ENCODE measurements at places on chromosomes 16 and 17.

DNA sequence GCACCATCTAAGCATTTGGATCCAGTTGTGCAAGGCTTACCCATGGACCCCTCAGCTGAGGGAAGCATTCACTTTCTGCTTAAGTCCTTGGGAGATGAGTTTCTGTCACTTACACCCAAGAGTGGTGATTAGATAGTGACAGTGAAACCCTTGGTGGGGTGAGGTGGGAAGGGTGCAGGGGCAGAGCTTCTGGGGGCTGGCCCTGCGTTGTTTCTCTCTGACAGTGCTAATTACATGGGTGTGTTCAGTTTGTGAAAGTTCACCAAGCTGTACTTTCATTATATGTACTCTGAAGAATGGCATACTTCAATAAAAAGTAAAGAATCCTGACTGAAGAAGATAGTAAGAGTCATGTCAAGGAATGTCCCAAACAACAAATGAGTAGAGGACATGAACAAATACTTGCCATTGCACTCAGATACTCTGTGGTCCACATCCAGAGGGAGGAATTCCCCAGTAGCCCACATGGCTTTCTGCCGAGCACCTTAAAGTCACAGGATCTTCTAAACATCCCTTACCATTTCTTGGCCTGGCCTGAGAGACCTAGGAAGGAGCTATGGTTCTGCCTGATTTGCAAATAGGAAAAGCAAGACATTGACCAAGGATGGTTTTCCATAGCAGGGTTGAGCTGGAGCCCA lies 8.4 kb downstream of the CHST6 start:
- no peak for DNase-seq

DNA sequence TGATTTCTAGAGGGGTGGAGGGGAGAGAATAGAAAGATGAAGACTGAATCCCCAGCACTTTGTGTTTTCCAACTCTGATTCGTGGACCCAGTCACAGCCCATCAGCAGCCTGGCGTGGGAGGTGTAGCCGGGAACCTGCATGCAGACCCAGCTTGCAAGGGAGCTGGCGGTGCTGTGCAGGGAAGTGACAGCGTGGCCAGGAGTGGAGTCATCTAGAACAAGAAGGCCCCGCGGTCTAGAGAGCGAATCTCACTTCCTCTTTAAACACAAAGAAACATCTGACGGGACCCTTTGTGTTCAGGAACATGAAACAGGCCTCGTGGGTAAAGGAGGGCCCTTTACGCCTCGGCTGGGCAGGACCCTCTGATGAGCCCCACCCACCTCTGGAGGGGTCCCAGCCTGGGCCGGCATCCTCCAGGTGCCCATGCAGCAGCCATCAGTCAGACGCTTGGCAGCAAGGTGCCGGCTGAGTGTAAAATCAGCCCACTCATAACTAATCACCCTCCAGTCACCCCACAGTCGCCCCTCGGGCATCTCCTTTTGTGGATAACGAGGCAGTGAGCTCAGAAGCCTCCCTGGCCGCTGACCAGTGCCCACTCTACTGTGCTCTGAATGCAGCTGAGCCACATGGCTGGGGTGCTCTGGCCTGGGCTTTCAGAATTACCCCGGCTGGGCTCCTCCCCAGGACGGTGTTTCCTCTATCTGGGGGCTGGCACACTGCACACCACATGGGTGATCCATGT lies 4.4 kb downstream of the SNAI3 start:
- no peak for DNase-seq

DNA sequence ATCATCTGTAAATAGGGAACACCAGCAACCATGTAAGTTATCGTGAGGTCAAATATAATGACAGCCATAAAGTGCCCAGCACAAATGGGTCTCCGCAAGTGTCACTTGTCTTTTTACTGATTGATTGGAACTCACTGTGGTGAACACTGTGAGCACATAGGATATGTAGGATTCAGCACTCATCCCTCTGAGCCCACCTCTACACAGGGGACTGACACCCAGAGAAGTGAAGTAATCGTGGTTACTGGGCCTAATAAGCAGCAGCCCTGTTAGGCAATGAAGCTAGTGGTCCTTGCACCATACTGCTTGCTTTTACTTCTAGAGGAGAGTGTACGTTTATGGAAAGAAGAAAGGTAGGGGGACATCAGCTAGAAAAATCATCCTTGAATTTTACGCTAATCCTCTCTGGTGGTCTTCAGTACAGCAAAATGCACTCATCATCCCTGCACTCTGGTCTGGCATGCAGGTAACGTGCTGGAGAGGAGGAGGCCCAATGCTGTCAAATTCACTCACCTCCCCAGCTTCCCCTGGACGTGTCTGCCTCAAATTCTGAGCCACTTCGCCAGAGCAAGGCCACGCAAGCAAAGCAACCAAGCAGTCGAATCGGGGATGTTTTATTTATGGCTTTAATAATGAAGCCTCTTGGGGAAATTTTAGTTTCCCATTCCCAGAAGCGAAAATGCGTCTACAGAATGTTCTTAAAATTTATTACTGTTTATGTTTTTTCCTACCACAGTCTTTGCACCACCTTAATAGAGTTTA lies 74.7 kb downstream of the YPEL2 start:
- no peak for DNase-seq

- DNase-seq = no peak
Observed at GRCh38 chr17:76382351-76382802, 2.0 kb upstream of the SPHK1 start.

- no peak for DNase-seq
Observed at GRCh38 chr16:77057161-77057774, 133.7 kb upstream of the MON1B start.

GRCh38 chr17:45414990-45415881 lies 17.4 kb downstream of the ARHGAP27 start:
- DNase-seq = no peak

DNA sequence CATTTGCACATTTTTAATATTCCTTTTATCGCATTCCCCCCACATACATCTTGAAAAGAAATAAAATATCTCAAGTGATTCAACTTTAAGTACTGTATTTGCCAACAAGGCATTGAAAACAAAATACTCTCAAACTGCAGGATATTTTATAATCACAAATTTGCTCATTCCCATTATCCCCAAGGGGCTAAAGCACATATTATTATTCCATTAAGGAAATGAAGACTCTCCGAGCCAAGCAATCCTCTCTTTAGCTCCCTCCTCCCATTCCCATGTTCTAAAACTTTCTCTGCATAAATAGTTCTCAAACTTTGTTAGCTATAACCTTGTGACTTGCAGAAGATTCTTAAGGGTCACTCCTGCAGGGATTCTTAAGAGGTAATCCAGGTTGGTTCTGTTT lies 436.8 kb downstream of the KCNJ2 start:
- DNase-seq = no peak

DNA sequence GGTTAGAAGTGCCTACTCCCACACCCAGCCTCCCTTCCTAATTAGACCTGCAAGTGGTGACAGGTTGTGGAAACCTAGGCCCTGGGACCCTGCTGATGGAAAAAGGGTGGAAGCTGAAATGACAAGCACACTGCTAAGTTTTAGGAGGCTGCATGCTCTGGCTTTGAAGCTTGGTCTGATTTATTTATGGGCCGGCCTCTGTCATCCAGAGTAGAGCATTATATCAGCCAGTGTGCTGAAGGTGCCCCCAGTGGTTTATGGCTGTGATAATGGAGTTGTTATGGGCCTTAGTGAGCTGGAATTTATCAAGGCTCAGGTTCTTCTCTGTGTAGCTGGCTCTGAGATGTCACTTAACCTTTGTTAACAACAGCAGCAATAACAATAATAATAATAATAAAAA lies 142.6 kb downstream of the UTP18 start:
- DNase-seq = no peak

GRCh38 chr17:81011951-81012350 lies 20.3 kb downstream of the CHMP6 start:
- no peak for DNase-seq

GRCh38 chr16:54277845-54278703 lies 8.5 kb downstream of the IRX3 start:
- no peak for DNase-seq

GRCh38 chr17:78427140-78427539 lies 48.7 kb downstream of the PGS1 start:
- DNase-seq = no peak

DNA sequence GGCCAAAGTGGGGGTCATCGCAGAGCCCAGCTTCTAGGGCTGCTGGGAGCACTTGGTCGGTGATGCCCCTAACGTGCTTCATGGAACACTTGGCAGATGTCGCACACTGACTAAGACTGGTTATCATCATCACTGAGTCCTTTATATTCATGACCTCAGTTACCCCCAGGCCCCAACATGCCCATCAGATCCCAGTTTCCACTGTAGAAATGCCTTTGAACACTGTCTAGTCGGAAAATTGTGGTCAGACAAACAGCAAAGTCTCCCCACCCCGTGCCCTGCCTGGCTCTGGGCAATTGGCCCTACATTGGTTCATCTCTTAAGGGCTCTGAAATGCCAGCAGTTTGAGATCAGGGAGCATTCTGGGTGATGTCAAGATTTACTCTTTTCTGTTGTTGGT lies 51.3 kb downstream of the NKD1 start:
- DNase-seq = no peak

- no peak for DNase-seq
Observed at GRCh38 chr16:19177111-19177739, 9.2 kb downstream of the SYT17 start.

DNA sequence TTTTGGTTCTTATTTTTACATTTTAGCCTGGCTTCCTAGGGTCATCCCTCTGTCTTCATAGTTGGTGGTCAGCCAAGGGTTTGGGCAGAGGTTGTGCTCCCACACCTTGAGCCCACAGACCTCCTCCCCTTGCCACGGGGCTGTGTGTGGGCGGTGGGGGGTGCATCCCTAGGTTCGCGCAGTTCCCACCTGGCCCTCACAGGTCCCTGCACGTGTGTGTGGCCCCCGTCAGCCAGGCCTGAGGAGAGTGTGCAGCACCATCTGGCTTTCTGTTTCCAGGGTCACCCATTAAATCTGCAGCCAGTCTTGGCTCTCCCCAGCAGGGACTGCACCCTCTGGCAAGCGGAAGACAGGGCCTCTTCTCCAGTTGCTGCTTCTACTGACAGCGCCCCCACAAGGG lies 13.6 kb upstream of the OGFOD3 start:
- DNase-seq = no peak

- no peak for DNase-seq
Observed at GRCh38 chr17:1915889-1916288, 86.1 kb downstream of the RPA1 start.

GRCh38 chr16:1325673-1326371 lies 7.6 kb upstream of the BAIAP3 start:
- DNase-seq = no peak

Data from iPS DF 6.9 (cell line).